Gastroesophageal sphincter (tissue), 4 donors: ENCODE measurements at places on chromosomes 5 and 9. TPM values are rescaled to one million over a fixed set of nuclear protein-coding genes. Genes with fewer than 3 reads are reported as not detected.

Gene ZNF300
- 2.8 TPM for total RNA-seq

Gene NDUFA8
- 66.5 TPM for total RNA-seq

Gene CMYA5
- 3.2 TPM for total RNA-seq

Gene LMX1B
- total RNA-seq: 0.31 TPM

Gene TMEM174
- not detected for total RNA-seq

Gene RBM18
- 11.0 TPM for total RNA-seq

Gene IFNK
- not detected for total RNA-seq

Gene C5
- total RNA-seq: 8.9 TPM

Gene LECT2
- total RNA-seq: not detected

Gene PRLR
- 1.4 TPM for total RNA-seq

Gene PCDHB12
- total RNA-seq: 2.7 TPM

Gene OCLN
- total RNA-seq: 0.81 TPM

Gene AIF1L
- total RNA-seq: 28.5 TPM

Gene CERCAM
- 30.0 TPM for total RNA-seq

Gene TRPM3
- not detected for total RNA-seq

Gene MAPK9
- total RNA-seq: 43.7 TPM

Gene SMIM33
- not detected for total RNA-seq

Gene OBP2B
- total RNA-seq: not detected

Gene ZNF483
- total RNA-seq: 10.8 TPM

Gene LTC4S
- 8.2 TPM for total RNA-seq

Gene LRRC19
- not detected for total RNA-seq

Gene APC
- 172 TPM for total RNA-seq

Gene SAPCD2
- total RNA-seq: 0.23 TPM

Gene PCDHGA12
- total RNA-seq: 15.4 TPM

Gene MARCOL
- total RNA-seq: not detected

Gene HACD4
- 16.0 TPM for total RNA-seq

Gene LPAR1
- total RNA-seq: 55.3 TPM

Gene SLC6A3
- not detected for total RNA-seq

Gene FOXI1
- not detected for total RNA-seq

Gene FABP6
- not detected for total RNA-seq

Gene CARTPT
- total RNA-seq: 2.0 TPM

Gene MUSK
- total RNA-seq: 4.4 TPM

Gene TXNDC8
- not detected for total RNA-seq

Gene PHYHD1
- 27.1 TPM for total RNA-seq

Gene MOCS2
- total RNA-seq: 91.1 TPM
